ENCODE measurements at places on chromosomes 6 and 20.

GRCh38 chr6:97423190-97423589 is 140.2 kb upstream of the MMS22L start:
- no peak for DNase-seq

DNA sequence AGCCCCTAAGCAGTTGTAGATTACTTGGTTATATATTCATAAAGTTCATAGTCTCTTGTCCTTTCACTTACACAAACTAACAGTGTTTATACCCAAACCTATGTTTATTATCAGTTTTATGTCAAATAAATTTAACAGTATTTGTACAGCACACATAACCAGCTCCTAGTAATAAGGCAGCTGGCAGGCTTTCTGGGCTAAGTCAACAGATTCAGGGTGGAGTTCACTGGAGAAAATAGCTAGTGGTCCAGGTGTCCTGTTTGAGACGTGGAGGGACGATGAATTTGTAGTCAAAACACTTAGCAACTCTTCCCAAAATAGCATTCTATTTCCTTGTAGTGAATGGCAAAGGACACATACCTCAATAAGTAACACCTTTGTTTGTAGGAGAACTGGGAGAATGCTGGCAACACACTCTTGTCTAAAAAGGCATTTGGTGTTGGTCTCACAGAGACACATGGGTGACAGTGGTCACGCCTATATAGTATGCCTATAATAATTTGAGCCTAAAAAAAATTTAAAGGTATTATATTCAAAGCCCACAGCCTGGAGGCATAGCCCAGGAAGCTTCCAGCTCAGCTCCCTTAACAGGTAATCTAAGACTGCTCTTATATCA is 156.4 kb upstream of the CARMIL1 start:
- DNase-seq = no peak

DNA sequence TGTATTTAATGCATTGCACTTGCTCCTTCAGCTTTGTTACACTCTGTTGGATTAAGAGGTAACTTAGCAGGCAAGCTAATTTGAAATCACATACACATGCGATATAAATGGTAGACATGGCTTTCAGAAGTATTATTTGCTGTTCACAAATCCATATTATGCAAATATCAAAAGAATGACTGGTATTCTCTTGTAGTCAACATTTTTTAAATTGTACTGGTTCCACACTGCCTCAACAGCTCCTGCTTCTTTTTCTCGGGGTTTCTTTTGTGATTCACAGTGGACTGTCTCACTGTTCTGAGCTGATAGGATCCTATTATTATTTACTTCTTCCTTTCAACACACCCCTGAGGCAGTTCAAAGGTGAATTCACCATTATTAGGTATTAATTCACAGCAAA is 927.4 kb downstream of the KIF16B start:
- no peak for DNase-seq

- no peak for DNase-seq
These were observed 509.9 kb downstream of the TENT5A start for GRCh38 chr6:81242624-81243023.
